ENCODE measurements at places on chromosomes 1 and 21.

DNA sequence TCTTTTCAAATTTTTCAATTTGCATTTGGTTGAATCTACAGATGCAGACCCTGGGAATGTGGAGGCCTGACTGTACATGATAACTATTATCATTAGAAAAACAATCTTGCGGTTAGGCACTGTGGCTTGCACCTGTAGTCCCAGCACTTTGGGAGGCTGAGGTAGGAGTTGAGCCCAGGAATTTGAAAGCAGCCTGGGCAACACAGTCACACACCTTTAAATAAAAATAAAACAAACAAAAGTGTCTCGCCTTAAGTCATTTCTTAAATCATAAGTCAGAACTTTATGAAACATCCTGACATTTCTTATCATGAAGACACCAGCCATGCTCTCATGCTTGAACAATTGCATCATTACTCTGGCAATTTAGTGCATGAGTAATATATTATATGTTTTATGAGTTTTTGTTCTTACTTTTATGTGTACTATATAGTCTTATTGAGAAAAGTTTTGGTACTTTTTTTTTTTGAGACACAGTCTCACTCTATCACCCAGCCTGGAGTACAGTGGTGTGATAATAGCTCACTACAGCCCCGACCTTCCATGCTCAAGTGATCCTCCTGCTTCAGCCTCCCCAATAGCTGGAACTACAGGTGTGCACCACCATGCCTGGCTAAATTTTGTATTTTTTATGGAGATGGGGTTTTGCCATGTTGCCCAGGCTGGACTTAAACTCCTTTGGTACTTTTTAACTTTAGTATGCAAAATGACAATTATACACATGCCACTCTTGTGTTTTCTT is 7.8 kb downstream of the TBX19 start:
- DNase-seq, result no peak

DNA sequence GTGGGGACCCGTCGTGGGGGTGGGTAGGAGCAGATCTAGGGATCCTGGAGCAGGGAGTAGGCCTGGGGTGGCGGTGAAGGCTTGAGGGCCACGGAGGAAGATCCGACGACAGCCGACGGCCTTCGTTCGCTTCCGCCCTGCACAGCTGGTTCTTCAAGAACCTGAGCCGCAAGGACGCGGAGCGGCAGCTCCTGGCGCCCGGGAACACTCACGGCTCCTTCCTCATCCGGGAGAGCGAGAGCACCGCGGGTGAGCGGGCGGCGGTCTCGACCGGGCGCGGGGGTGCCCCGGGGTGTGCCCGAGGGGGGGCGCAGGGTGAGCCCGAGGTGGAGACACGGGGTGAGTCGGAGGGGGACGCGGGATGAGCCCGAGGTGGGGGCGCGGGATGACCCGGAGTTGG is 16.5 kb upstream of the HDAC1 start:
- no peak for DNase-seq

GRCh38 chr1:119326251-119326650 is 42.3 kb upstream of the HAO2 start:
- no peak for DNase-seq

DNA sequence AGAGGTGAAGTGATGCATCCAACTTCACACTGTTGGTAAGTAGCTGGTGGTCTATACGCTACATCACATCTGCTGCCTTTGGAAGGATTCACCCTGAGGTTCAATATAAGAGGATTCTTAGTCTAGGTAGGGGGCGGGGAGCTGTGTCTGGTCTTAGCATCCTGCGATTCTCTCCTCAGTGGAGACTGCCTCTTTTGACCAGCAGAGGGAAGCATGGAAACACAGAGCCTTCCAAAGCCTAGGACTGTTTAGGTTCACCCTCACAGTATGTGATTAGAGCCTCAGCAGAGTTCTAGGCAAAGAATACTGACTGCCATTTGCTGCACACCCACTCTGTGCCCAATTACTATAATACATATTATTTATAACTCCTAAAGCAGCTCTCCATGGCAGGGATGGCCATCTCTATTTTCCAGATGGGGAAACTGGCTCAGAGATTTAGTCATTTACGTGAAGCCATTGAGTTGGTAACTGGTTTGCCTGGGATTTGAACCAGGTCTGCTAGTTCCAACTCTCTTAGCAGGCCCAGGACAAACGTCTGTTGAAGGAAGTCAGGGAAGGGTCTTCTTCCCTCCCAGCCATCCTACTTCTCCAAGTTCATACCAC is 28.9 kb upstream of the EFCAB14 start:
- DNase-seq, result no peak

All from activated T-helper 2 cell treated with anti-CD3 and anti-CD28 coated beads, Interferon-gamma antibody, Interleukin-2, Interleukin-4, amounts not matched to agents 10 μg/mL and 5 μg/mL and 100 μg/mL, durations not matched to agents 14 hours and 24 hours and 36 hours (primary cell).